ENCODE measurements at places on chromosomes 1 and 21.
A peak's percentile ranks its signal among the peaks of the same experiment; 100 is the strongest.

DNA sequence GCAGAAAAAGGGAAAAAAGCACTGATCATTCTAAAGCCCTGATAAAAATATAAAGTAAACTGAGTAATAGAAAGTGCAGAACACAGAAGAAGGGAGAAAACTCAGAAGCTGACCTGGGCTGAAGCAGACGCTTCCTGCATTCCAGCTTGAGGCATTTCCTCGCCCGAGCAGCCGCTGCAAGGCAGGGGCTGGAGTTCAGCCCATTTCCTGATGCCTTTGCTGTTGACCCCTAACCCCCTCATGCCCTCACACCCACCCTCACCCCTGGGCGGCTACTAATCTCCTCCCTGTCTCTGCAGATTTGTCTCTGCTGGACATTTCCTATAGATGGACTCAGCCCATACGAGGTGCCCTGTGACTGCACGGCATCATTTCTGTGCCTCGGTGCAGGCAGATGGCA is 227.8 kb downstream of the NPHP4 start:
- H3K36me3 ChIP-seq, result no peaks in the 10 kb centered on the region
- no peak overlapping the region for H3K27ac ChIP-seq
- no peak for DNase-seq
- H3K4me3 ChIP-seq, result no peak overlapping the region

- no peak overlapping the region for H3K27ac ChIP-seq
- DNase-seq, result no peak
- H3K27me3 ChIP-seq, result no peaks in the 10 kb centered on the region
- no peaks in the 10 kb centered on the region for H3K4me1 ChIP-seq
Measured at GRCh38 chr1:11067716-11068599, 8.1 kb upstream of the SRM start.

DNA sequence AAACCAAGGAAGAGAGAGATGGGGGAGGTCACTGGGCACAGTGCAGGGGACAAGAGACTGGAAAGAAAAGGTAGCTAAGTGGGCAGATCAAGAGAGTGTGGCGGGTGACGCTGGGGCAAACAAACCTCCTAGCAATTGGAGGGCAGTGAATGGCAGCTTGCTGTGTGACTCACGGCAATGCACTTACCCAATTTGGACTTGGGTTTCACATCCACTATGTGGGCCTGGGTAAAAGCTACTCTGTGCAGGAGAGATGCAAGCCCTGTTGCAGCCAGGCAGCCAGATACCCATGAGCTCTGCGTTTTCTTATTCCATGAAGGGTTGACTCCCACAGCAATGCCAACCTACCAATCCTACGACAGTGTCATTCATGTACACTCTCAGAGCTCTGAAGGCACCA is 9.5 kb downstream of the PLXNA2 start:
- no peak overlapping the region for H3K27ac ChIP-seq
- no peak overlapping the region for H3K4me3 ChIP-seq
- H3K27me3 ChIP-seq, result no peaks in the 10 kb centered on the region
- no peak for DNase-seq

- no peak overlapping the region for H3K27ac ChIP-seq
- H3K27me3 ChIP-seq, result no peaks in the 10 kb centered on the region
- H3K4me3 ChIP-seq, result no peak overlapping the region
- H3K36me3 ChIP-seq, result no peaks in the 10 kb centered on the region
Measured at GRCh38 chr21:42036313-42036712, 26.2 kb upstream of the ZBTB21 start.

DNA sequence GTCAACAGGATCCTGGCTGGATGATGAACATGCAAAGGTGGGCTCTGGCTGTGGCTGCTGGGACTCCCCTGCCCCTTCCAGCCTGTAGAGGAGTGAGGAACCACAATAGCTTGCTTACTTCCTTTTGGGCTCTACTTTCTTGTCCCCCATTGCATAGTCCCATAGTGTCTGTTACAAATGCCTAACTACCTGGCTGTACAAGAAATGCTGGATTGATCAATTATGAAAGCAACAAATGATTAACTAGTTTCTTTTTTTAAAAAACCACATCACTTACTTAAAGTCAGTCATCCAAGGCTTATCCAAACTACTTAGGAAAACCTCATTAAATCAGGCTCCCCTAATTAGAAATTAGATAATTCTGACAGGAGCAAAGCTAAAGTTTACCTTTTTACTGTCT is 514.1 kb upstream of the PKN2 start:
- peaks cover 28% of the 10 kb centered on the region for H3K4me1 ChIP-seq
- H3K36me3 ChIP-seq, result no peaks in the 10 kb centered on the region

GRCh38 chr1:182996816-182997215 is 26.4 kb upstream of the LAMC1 start:
- no peaks in the 10 kb centered on the region for H3K4me1 ChIP-seq
- DNase-seq, result no peak
- no peak overlapping the region for H3K27ac ChIP-seq

GRCh38 chr21:34916446-34916845 is 132.7 kb downstream of the RUNX1 start:
- no peaks in the 10 kb centered on the region for H3K4me1 ChIP-seq
- no peak for DNase-seq
- no peaks in the 10 kb centered on the region for H3K27me3 ChIP-seq
- H3K36me3 ChIP-seq, result no peaks in the 10 kb centered on the region
- no peak overlapping the region for H3K4me3 ChIP-seq
- no peak overlapping the region for H3K27ac ChIP-seq

DNA sequence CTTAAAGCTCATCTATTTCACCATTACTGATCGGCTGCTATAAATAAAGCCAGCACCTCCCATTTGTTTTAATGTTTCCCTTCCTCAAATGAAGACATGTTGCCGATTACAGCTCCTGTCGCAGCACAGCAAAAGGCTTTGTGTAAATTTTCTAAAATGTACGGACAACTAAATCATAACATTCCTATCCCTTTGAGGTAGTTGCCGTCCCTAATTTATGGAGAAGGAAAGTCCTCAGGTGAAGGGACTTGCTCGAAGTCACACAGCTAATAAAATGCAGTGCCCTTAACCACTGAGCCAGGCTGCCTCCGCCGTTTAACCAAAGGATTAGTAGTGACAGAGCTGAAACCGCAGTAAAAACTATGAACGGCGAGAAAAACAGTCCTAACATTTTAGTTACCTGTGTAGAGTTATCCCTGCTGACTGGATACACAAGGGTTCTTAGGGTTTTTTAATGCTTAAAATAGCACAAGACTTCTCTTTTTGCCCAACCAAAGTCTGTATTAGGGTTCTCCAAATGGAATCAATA is 871 bp downstream of the PINK1 start:
- H3K36me3 ChIP-seq, result no peaks in the 10 kb centered on the region
- H3K4me1 ChIP-seq, result peaks cover 4% of the 10 kb centered on the region
- DNase-seq, result no peak
- peak overlapping the region; percentile 79 for H3K4me3 ChIP-seq
- H3K27ac ChIP-seq, result peak overlapping the region; percentile 4
- peaks cover 31% of the 10 kb centered on the region for H3K27me3 ChIP-seq

- H3K27me3 ChIP-seq, result no peaks in the 10 kb centered on the region
- H3K4me1 ChIP-seq, result peaks cover 22% of the 10 kb centered on the region
- H3K4me3 ChIP-seq, result no peak overlapping the region
- peak; percentile 87 for DNase-seq
- H3K27ac ChIP-seq, result peak overlapping the region; percentile 37
- H3K36me3 ChIP-seq, result no peaks in the 10 kb centered on the region
Measured at GRCh38 chr1:167499664-167500101, 18.6 kb downstream of the CD247 start.

DNA sequence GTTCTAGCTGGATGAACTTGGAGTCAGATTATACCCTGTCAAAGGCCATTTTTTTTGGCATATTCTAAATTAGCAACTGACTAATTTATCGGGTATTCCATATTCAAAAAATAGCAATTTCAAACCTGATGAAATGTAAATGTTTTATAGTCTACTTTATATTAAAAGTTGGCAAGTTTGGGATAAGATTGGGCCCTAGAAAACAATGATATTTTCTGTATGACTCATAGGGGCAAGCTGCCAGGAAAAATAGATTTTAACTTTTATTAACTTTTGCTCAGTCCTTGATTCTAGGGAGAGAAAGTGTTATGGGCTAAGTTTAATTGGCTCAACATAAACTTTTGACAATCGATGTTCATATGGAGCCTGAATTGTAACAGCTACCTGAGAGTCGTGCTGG is 576.9 kb upstream of the B3GALT2 start:
- no peaks in the 10 kb centered on the region for H3K4me1 ChIP-seq
- H3K4me3 ChIP-seq, result no peak overlapping the region
- no peaks in the 10 kb centered on the region for H3K27me3 ChIP-seq
- no peak for DNase-seq
- H3K27ac ChIP-seq, result no peak overlapping the region

DNA sequence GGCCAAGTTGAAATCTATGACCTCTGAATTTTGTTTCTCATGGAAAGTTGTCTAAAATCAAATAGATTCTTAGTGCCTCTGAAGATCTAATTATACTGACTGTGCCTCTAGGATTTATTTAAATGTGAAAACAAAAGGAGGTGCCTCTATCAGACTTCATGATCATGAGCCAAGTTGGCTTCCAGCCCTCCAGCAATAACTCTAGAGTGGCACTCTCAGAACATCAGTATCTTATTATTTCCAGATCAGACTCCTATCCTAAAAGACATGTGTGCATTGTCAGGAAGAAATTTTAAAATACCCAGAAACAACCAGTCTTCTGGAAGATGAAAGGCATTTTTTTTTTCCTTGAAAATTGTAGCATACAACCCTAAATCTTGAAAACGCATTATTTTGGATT is 368.0 kb downstream of the PDE4B start:
- H3K36me3 ChIP-seq, result no peaks in the 10 kb centered on the region
- H3K27ac ChIP-seq, result no peak overlapping the region
- H3K4me1 ChIP-seq, result no peaks in the 10 kb centered on the region
- no peak overlapping the region for H3K4me3 ChIP-seq

DNA sequence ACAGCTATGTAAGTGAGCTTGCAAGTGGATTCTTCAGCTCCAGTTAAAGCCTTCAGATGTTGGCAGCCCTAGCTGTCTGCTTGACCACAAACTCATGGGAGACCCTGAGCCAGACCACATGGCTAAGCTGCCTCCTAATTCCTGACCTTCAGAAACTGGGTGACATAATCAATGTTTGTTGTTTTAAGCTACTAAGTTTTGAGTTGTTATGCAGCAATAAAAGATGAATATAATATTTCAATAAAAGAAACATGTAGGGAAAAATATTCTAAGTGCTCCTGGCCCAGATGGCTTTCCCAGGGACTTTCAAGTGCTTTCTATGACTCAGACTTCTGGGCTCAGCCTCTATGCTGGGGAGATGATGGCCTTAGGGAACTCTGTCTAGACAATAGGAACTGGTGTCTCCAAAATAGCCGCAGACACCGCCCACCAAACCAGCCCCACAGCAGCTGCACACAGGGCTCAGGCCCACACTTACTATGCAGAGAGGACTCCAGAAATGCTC is 20.3 kb upstream of the AZIN2 start:
- no peak overlapping the region for H3K27ac ChIP-seq
- H3K4me1 ChIP-seq, result no peaks in the 10 kb centered on the region
- H3K36me3 ChIP-seq, result no peaks in the 10 kb centered on the region
- no peaks in the 10 kb centered on the region for H3K27me3 ChIP-seq
- DNase-seq, result no peak
